Activated CD8-positive, alpha-beta T cell treated with anti-CD3 and anti-CD28 coated beads for 36 hours (primary cell): ENCODE measurements at places on chromosomes 1 and 21. TPM values are rescaled to one million over a fixed set of nuclear protein-coding genes. Genes with fewer than 3 reads are reported as not detected.

The PTGFRN gene
- total RNA-seq = 8.4 TPM

The HSD3B2 gene
- total RNA-seq = not detected

The CYB5RL gene
- total RNA-seq = 12.6 TPM

The SPRR2E gene
- total RNA-seq = not detected

The PLA2G2C gene
- 0.59 TPM for total RNA-seq

The FMO1 gene
- total RNA-seq = not detected

DNA sequence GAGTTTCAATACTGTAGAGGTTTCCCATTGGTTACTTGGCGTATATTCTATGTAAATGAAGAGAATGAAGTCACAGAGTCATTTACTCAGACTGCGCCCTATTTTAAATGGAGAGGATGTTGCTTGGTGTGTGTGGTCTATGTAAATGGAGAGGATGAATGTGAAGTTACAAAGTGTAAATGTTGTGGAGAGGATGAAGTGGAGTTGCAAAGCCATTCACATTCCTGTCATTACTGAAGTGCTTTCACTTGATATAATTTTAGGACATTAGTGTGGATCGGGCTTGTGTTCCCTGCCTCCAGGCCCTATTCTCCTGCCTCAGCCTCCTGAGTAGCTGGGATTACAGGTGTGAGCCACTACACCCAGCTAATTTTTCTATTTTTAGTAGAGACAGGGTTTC is 99.4 kb upstream of the CACYBP start:
- no peak for DNase-seq

- no peak for DNase-seq
Measured at GRCh38 chr1:46152016-46152415, 19.6 kb upstream of the PIK3R3 start.

DNA sequence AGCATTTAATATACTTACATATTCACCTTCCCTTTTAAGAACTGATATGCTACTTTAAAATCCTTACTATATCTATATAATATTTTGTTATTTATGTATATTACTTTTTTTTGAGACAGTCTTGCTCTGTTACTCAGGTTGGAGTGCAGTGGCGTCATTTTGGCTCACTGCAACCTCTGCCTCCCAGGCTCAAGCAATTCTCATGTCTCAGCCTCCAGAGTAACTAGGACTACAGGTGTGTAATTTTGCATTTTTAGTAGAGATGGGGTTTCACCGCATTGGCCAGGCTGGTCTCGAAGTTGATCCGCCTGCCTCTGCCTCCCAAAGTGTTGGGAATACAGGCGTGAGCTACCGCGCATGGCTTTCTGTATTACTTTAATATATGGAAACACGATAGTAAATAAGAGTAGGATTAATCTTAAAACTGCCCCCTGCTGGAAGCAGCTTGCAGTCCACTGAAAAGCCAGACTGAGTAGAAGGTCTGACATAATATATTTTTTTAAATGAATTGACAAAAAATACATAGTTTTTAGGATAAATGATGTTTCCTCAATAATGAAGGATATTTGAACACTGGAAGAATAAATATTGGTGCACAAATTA is 24.4 kb downstream of the RCAN3 start:
- DNase-seq = peak; percentile 70

GRCh38 chr1:200520735-200521134 is 99.8 kb downstream of the KIF14 start:
- DNase-seq = no peak

GRCh38 chr1:236768601-236769000 is 26.5 kb upstream of the MTR start:
- no peak for DNase-seq

DNA sequence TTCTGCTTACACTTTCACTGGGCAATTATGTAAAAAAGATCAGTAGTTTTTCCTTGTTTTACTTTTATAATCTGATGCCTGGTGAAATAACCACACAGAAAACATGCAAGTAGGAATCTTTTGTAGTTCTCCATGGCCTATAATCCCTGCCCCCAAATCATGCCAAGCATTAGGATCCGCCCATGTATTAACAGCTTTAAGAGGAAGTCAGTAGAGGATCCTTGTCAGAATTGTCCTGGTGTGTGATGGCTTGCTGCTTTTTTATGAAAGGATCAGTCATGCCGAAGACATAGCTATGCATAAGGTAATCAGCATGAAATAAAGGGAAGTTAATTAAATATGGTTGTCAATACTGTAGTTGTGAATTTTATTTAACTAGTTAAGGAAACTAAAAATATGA is 20.0 kb downstream of the ADGRL2 start:
- DNase-seq = no peak

- DNase-seq = peak; percentile 81
Measured at GRCh38 chr1:152479792-152480595, 30.6 kb upstream of the LCE5A start.

DNA sequence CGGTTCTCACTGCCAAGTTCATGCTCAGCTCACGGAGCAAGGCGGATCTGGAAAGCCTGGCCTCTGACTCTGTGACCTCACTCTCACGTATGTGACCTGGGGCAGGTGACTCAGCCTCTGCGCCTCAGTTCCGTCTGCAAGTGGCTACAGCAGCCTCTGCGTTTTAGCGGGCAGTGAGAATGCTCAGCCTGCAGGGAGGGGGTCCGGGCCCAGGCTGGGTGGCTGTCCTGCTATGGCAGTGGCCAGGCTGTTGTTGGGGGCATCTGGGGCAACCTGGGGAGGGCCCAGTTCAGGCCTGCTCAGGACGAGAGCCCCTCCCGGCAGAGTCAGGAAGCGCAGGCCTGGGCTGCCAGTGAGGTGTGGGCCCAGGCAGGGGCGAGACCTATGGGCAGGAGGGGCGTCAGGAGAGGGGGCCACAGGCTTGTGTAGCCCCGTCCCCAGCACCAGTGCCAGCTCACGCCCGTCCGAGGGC is 27.9 kb downstream of the ARHGEF16 start:
- DNase-seq = peak; percentile 35

- no peak for DNase-seq
Measured at GRCh38 chr1:182690886-182691443, 6.6 kb upstream of the RGS8 start.

DNA sequence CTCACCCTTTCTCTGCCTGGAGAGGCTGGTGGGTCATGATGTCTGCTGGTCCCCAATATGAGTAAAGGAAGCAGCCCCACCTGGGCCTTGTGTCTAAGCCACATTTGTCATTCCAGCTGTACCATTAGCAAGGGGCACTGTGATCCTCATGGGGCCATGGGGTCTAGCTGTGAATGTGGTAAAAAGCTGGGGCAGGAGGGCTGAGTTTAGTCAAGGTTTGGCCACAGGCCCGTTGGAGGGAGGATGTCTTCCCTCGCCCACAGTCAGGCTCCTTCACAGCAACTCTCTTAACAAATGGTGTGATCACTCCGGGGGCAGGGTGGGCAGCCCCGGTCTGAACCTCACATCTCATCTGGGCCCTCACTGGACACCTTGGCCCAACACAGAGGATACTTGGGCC is 115.4 kb downstream of the DMRTB1 start:
- DNase-seq = no peak

DNA sequence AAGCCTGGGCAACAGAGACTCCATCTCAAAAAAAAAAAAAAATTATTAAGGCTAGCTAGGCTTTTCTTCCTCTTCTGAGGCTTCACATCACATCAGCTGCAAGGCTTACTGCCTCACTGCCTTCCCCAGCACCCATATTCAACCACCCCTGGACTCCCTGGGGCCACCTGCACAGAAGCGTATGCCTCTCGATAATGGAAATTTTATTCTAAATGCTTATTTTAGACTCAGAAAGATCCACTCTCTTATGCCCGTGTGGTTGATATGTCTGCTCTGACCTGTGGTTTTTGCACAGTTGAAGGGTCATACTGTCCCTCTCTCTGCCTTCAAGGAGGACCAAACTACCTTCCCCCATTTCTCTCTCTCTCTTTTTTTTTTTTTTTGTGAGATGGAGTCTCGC is 1.5 kb upstream of the FCRLA start:
- no peak for DNase-seq

DNA sequence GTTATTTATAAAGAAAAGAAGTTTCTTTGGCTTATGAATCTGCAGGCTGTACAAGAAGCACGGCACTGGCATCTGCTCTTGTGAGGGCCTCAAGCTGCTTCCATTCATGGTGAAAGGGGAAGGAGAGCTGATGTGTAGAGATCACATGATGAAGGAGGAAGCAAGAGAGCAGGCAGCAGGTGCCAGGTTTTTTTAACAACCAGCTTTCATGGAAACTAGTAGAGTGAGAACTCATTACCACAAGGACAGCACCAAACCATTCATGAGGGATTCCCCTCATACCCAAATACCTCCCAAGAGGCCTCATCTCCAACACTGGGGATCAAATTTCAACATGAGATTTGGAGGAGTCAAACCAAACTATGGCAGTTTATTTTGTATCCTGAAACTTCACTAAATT is 85.8 kb upstream of the CAMK1G start:
- DNase-seq = no peak

DNA sequence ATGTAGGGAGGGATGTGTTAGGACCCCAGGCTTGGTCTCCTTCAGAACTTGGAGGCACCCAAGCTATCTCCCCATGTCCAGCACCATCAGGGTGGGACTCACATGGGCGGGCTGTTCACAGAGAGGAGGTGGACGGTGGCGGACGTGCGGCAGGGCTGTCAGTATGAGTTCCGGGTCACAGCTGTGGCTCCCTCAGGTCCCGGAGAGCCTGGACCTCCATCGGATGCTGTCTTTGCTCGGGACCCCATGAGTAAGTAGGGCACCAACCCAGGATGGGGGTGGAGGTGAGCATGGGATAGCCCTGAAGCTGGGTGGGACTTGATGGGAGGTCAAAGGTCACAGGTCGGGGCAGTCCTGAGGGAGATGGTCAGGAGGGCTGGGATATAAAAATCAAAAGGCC is 27.8 kb downstream of the IGFN1 start:
- no peak for DNase-seq

GRCh38 chr1:203743091-203743571 is 21.9 kb upstream of the LAX1 start:
- no peak for DNase-seq

GRCh38 chr1:20753589-20753988 is 21.1 kb upstream of the SH2D5 start:
- DNase-seq = no peak

- DNase-seq = no peak
Measured at GRCh38 chr1:230730977-230731376, 16.2 kb upstream of the CAPN9 start.

- DNase-seq = no peak
Measured at GRCh38 chr1:226558036-226558650, 9.6 kb downstream of the STUM start.

- DNase-seq = no peak
Measured at GRCh38 chr1:37879865-37880264, 20.5 kb upstream of the MTF1 start.

DNA sequence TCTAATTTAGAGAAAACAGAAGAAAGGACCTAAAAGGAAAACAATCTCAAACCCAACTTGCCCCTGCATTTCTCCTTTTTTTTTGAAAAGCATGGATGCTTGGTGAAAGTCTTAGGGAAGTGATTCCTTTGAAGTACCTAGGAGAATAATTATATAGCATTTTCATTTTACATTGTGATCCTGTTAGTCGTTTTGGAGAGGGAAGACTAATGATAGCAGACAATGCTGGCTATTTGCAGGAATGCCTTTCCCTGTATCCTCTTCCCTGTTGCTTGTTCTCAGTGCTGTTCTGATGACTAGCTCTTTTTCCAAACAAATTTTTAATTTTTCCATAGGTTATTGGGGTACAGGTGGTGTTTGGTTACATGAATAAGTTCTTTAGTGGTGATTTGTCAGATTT is 53.9 kb downstream of the LAMC1 start:
- no peak for DNase-seq

GRCh38 chr1:109267743-109268300 is 15.1 kb downstream of the PSRC1 start:
- DNase-seq = no peak

DNA sequence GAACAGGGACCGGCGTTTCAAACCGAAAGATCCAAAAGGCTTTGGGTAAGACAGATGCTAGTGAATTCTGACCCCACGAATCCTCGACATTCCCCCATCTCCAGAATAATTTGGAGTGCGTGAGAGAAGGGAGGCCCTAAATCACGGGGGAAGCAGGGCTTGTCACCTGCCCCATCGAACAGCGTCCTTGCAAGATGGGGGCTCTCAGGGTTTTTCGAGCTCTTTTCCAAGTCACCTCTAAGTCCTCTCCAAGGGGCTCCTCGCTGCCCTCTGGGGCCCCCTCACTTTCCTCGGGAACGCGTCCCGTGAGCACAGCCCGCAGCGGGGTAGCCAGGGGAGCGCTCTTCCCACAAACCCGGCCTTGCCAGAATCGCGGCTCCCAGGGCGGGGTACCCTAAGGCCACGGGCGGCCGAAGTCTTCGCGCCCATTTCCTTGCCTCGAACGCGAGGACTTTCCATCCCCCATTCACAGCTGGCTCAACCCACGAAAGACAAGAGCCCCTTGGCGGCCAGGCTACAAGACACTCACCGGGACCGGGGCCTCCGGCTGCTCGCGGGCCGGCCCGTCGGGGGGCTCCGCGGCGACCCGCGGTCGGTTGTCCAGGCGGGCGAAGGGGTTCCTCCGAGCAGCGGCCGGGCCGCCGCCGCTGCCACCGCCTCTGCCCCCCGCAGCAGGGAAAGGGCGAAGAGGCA is 546 bp downstream of the DONSON start:
- DNase-seq = peak; percentile 46

DNA sequence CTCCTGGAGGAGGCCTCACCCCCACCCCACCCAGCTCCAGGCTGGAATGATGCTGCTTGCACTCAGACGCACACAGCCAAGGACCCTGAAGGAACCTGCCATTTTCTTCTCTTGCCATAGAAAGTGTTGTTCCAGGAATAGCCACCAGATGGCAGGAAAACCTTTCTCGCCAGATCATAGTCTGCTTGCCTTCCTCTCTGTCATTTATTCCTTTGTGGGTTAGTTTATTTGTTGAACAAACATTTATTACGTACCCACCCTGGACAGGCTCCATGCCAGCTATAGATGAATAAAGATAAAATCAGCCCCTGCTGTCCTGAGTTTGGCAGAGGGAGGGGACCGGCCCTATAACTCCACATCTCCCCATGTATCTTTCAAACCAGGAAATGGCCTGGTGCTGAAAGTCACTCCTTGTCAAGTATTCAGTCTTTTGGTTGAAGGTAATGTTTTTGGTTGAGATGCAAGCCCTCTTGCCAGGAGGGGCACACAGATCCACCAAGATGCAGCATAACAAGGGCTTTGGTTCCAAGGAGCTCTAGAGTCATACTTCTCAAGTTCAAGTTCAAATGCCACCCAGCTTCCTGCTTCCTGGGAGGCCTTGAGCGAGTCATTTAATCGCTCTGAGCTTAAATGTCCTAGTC is 7.0 kb upstream of the KCNC4 start:
- DNase-seq = peak; percentile 84

- DNase-seq = no peak
Measured at GRCh38 chr1:34052565-34052964, 112.5 kb downstream of the CSMD2 start.
